Putamen (tissue), 1 donor: ENCODE measurements at places on chromosomes 5 and 9.
A peak's percentile ranks its signal among the peaks of the same experiment; 100 is the strongest.

DNA sequence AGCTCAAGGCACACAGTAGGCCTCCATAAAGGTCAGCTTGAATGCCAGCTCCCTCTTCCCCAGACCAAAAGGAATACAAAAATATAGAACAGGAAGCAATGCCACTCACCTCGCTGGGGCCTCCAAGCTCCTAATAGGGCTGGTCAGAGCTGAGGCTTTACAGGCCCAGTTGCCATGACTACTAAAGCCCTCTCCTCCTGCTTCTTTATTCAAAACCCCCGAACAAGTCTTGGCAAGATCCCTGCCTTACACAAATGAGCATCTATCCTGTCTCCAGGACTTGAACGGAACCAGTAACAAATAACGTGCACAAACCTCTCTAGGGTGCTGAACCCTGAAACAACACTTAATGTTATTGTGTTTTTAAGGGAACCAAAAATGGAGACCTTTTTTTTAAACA is 136.3 kb downstream of the SIL1 start:
- DNase-seq: peak; percentile 10

GRCh38 chr5:155794795-155795194 is 532.2 kb upstream of the SGCD start:
- DNase-seq: no peak

- DNase-seq: no peak
These were observed 11.5 kb upstream of the ANKRD55 start for GRCh38 chr5:56244627-56245026.

DNA sequence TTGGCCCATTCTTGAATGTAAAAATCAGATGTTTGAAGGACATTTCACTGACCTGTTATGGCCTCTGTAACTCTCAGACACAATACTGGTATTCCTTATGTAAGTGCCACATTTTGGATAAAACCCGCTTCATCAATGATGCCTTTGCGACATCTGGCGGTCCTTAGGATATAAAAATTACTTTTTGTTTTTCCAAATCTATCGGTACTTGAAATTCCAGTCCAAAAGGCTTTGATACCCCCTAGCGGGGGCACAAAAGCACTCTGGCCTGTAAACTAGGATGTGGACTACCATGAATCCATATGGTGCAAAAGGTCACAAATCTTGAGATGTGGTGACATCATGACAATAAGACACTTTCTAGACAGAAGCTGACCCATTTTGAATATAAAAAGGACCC is 291.8 kb downstream of the KIAA0825 start:
- DNase-seq: no peak

GRCh38 chr5:15526413-15526812 is 26.4 kb downstream of the FBXL7 start:
- DNase-seq: peak; percentile 72

- DNase-seq: no peak
These were observed 2.1 kb downstream of the SAXO1 start for GRCh38 chr9:19030899-19031298.

DNA sequence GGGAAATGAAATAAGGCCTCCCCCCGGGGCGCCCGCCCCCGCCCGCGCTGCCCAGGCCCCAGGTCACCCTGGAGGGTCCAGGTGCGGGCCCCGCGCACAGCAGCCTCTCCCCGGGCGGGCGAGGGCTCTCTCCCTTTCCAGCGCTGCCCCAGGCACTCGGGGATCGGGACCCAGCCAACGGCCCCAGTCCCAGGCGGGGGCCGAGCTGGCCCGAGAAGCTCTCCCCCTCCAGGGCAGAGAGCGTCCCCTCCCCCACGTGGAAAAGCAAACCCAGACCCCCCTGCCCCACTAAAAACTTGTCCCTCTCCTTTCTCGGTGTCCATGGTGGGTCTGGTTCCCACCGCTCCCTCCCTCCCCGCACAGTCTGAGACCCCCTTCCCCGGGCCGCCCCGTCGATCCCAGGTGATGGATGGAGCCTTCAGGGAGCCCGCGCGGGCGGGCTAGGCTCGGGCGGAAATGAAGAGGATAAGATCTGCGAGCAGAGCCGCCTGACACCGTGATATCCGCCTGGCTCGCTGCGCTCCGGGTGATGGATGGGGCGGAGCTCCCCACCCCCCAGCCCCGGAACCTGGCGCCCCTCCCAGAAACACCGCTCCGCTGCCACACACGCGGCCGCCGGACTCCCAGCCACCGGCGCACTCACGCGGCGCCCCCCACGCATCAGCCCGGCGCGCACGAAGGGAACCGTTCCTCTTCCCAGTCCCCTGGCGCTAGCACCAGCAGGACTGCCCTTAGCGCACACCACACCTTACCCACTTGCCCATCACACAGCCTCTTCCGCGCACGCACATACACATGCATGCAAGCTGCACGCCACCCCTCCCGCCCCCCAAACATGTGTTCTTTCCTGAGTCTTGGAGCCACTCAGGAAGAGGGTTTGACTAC is 81.7 kb upstream of the ZBTB43 start:
- DNase-seq: no peak

GRCh38 chr9:104992659-104993058 is 64.7 kb upstream of the ABCA1 start:
- peak; percentile 22 for DNase-seq

GRCh38 chr9:13505797-13506196 is 226.3 kb upstream of the MPDZ start:
- DNase-seq: no peak

DNA sequence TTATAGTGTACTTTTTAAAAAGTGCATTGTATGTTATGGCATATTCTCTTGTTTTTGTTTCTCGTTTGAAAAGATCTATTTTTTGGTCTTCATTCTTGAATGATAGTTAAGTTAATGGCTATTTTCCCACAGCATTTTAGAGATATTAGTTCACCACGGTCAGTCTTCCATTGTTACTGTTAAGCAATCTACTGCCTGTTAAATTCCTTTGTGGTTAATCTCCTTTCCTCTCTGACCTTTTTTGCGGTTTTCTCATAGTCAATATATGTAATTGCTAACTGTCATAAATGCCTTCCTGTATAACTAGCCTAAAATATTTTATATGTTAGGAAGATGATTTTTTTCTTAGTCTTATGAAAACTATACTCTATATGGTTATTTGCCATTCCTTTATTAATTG is 250.8 kb upstream of the FBXL7 start:
- DNase-seq: no peak

DNA sequence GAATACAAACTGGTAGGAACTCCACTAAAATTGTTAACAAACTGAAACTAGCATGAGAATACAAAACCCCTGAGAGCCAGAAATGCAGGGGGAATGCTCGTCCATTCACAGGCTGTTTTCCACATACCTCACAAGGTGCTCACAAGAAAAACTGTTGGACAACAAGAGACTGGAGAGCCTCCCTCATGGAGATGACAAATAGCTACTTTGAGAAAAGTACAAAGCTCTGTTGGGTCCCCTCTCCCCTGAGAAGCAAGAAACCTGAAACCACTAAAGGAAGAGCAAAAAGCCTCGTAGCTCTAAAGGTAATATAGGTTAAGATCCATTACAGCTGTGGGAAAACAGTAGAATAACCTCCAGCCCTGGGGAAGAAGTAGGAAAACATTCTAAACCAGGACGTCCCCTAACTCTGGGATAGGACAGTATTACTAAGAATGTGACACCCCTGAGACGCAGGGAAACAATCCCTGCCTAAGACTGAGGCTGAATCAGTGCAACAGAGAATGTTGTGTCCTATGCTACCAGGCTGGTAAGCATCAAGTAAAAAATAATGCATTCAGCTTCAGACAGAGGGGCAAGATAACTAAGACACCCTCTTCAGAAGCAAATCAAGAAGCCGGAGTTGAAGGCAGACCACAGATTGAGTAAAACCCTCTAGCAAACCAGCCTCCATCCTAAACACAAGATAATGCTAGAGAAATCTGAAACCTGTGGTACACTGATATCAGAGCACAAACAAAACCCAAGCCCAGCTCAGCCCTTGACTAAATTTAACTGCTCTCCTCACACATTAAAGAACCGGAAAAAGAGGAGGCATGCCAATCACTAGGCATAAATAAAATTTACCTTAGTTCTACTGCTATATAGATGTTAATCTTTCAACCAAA is 160.2 kb downstream of the SSBP2 start:
- DNase-seq: no peak

DNA sequence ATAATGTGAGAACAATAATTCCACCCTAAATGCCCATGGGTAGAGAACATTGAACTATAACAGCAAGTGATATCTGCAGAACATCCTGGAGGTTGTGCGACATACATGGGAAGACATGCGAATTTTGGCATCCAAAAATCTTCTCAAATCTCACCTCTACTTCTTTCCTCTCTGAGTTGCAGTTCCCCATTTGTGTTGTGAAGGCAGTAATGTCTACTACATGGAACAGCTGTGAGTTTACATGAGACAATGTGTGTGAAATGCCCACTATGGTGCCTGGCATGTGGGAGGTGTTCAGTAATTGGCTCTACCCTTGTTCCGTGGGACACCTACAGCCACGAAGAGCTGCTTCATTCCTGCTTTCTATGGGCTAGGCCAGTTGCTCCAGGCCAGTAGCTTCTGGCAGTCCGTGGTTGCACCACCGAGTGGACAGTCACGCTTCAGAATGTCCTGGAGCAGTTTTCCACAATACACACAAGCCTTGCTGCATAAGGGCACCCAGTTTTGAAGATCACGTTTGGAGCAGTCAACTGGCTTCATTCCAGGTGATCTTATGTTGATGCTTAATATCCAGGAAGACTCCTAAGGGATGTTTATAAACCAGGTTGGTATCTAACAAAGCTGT is 297.7 kb downstream of the DEPDC1B start:
- no peak for DNase-seq

DNA sequence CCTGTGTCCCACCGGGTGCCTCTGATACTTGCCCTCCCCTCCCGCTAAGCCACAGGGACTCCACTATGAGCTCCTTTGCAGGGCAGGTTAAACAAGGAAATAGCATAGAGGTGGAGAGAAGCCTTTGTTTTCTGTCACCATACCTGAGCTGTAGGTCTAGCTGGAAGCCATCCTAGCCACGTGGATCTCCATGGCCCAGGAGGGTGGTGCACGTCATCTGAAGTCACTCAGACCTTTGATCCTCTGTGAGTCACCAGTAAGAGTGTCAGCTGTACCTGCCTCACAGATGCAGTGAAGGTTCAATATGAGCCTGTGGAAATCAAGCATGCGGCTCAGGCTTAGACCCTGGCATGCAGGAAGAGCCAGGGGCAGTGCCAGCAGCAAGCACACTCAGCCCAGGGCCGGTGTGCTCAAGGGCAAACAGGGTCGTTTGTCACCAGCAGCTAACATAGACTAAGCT is 55.1 kb downstream of the ASS1 start:
- DNase-seq: no peak

- DNase-seq: no peak
These were observed 26.7 kb downstream of the MARCHF11 start for GRCh38 chr5:16152601-16153568.

GRCh38 chr5:154380263-154380662 is 65.5 kb upstream of the SAP30L start:
- DNase-seq: no peak

DNA sequence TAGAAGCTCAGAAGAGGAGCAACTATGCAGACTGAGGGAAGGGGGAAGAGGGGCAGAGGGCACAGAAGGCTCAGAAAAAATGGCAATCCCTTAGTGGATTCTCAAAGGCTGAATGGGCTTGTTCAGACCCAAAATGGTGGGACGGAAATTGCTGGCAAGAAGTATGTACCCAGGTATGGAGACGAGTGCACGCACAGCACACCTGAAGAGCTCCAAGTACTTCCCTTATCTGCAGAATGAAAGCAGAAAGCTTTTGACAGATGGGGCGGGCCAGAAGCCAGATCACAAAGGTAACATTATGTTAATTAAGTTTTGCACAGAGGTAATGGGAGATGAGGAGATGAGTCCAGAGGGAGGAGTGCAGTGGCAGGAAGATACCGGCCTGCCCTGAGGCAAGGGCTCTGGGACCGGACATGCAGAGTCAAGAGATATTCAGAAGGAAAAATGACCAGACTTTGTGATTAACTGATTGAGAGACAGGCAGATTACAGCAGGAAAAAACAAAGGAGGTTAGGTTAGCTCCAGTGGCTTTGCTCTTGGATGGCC is 138.1 kb upstream of the PIK3R1 start:
- DNase-seq: no peak

DNA sequence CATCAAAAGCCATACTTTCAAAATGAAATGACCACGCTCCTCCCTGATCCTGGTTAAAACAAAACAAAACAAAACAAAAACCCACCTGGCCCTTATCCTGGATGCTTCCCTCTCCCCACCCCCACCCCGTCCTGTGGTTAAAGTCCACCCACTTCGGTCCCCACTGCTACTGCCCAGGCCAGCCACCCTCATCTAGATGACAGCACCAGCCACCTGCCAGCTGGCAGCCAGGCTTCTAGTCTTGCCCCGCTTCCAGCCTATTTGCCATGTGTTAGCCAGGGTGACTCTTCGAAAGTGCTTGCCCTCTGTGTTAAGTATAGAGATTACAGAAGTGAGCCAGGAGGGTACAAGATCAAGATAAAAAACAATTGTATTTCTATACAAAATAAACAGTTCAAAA is 27.5 kb upstream of the NCS1 start:
- no peak for DNase-seq

GRCh38 chr5:171830686-171831085 is 45.1 kb downstream of the SMIM23 start:
- no peak for DNase-seq

- DNase-seq: no peak
These were observed 1259.0 kb upstream of the C9orf72 start for GRCh38 chr9:28832168-28832770.

DNA sequence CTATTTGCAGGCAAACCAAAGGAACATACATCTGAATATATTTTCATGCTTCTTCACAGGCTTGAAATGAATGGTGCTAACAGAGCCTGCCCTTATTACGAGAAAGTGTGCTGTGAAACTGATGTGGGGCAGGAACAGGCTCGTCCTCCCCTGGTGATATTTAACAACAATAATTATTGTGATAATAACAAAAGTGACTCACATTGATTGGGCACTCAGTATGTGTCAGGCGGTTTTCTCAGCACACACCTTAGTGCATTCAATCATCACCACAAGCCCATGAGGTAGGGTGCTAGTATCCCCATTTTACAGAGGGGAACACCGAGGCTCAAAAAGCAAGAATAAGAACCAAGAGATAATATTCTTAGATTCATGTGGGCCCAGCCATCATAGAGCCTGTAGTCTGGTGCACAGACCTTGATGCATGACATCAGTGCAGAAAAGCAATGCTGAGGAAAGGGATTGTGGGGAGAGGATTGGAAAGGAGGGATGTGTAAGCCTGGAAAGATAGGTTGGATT is 18.1 kb upstream of the BOD1 start:
- DNase-seq: no peak

GRCh38 chr5:113194591-113194990 is 218.0 kb downstream of the DCP2 start:
- DNase-seq: no peak

DNA sequence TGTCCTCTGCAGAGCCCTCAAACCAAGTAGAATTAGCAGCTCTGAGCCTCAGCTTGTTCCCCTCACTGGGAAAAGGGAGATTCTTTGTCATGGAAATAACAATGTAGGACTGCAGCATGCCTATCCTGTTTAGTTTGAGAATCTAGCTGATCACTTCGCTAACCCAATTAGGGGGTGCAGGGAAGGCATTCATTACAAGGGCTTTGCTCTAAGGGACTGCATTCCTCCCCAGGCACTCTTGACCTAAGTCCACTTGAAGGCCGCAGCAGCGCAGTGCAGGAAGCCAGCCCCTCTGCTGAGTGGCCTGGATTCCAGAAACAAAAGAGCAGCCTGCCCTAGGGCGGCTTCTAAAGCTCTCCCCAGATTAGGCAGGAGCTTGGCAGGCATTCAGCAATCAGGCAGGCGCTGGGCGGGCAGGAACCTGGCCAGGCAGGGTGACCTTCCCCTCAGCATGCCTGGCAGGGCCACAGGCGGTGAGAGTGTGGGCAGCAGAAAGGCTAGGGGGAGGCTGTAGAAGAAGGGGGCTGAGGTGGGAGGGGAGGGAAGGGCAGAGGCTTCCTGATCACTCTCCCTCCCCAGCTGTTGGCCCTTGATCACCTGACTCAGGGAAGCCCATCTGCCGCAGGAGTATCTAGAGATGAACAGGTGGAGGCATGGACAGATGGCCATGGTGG is 24.8 kb downstream of the CCNJL start:
- DNase-seq: peak; percentile 20
